Stomach (tissue), 19 donors: ENCODE measurements at places on chromosomes 4 and X. TPM values are rescaled to one million over a fixed set of nuclear protein-coding genes. Genes with fewer than 3 reads are reported as not detected.

The CSN1S1 gene
- total RNA-seq = not detected

The DOK7 gene
- 8.0 TPM for total RNA-seq

- no peak for DNase-seq
These were observed 22.9 kb upstream of the USP53 start for GRCh38 chr4:119189638-119190037.

DNA sequence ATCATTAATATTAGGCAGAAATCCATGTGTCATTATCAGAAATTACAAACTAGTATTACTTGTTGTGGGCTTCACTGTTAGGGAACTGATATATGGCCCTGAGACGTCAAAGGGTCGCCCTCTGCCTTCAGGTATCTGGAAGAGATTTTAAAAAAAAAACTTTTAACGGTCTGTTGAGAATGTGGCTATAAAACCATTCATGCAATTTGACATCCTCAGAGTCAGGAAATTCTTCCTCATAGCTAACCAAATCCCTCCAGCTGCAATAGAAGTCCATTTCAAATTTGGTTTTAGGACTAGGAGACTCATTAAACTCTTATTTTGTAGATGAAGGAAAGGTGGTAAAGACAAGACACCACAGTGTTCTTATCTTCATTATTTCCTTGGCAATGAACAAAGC, 194.2 kb upstream of the NOCT start:
- no peak for DNase-seq

DNA sequence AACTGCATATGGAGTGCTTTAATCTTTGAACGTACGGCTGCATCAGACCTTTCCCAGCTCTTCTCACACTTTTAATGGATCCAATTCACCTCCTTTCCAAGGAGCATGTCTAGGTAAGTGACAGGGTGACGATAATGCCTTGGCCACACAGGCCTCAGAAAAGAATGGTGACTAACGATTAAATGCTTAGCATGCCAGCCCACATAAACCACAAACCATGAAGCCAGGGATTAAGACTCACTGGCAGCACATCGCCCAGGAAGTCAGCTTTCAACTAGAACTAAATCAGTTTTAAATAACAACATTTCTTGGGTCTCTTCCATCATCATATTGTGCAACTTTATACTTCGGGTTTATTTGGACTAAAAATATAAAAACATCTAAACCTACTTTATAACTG, 28.7 kb downstream of the INPP4B start:
- no peak for DNase-seq

DNA sequence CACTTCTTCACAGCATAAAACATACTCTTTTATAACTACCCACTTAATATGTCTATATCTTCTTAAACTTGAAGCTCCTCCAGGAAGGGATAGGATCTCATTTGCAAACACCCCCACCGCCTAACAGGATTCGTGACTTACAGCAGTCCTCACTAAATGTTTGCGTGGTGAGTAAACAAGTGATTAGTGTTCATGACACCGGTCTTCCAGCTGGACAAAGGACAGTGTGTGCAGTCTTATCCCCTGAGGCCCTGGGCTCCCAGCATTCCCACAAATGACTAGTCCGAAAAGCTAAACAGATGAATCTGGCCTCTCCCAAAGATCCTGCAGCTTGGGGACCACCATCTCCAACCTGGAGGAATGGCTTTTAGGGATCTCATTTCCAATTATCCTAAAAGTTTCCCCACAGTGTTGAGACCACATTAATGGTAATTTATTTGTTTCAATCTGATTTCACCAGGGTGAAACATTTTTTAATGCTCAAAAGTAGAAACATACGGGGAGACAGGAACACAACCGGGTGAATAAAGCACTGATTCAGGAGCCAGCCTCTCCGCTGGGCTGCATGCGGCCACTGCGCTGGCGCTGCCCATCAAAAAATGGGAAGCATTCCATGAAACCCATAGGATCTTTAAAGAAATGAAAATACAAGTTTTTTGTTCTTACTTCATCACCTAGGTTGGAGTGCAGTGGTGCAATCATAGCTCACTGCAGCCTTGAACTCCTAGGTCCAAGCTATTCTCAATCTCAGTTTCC, 69.2 kb downstream of the HADH start:
- DNase-seq = no peak
